Astrocyte (in vitro differentiated cells and primary cell): ENCODE measurements at places on chromosomes 1 and 21. TPM values are rescaled to one million over a fixed set of nuclear protein-coding genes. Genes with fewer than 3 reads are reported as not detected.

DNA sequence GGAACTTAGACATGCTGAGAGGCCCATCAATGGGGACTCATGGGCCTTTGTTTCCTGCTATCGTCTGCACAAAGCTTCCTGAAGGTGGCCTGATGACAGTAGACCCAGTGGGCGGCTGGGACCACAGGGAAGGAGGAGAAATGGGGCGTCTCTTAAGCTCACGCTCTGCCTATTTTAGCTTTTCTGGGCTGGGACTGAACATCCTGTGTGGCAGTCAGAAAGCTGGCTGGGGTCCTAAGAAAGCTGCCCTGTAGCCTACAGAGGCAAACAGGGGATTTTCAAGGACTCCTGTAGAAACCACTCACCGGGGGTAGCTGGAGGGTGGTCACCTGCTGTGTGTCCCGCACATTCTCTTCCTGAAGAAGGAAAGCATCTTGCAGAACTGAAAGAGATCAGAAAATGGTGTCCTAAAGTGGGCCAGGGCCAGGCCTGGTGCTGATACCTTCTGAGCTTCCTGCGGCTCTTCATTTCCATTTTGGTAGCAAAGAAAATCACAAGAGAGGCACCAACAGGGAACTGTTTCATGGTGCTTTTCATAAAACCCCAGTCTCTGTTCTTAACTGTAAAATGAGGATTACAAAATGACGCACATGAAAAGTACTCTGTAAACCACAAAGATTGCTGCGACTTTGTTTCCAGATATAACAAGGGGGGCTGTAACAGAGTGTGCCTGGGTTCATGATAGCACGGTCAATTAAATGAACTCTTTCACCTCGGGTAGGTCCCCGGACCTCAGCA is 8.6 kb downstream of the ZNF496 start:
- DNase-seq, result no peak

DNA sequence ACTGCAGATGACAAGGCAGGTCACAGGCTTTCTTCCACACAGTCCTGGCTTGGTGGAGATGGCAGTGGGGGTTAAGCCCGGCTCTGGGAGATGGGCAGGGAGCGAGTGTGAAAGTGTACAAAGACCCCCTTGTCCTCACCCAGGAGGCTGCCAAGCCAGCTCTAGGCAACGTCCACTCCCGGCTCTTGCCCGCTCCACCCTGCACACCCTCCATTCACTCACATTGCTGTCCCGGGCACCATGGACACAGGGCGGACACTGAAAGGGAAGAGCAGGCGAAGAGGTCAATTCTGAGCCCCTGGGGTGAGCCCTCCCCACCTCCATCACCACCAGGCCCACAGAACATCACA is 8.9 kb downstream of the COL16A1 start:
- no peak for DNase-seq

DNA sequence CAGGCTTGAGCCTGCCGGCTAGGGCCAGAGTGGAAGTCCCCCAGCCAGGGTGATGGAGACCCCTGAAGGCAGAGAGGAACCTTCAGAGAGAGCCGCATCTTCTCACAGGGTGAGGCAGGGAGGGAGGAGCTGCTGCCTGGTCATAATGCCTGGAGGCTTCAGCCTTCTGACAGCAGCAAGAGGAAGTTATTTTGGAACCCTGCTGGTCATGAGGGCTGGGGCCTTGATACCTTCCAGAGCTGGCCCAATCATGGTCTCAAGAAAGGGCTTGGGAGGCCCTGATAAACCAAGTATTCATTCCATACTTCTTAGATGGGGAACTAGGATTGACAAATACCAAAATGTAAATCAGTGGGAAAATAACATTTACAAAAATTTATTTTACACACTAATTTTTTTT is 26.6 kb upstream of the MPZL1 start:
- DNase-seq, result no peak

- DNase-seq, result no peak
These were observed 21.8 kb downstream of the GBP2 start for GRCh38 chr1:89104147-89104546.

- DNase-seq, result no peak
These were observed 63.2 kb downstream of the SSBP3 start for GRCh38 chr1:54342742-54343687.

DNA sequence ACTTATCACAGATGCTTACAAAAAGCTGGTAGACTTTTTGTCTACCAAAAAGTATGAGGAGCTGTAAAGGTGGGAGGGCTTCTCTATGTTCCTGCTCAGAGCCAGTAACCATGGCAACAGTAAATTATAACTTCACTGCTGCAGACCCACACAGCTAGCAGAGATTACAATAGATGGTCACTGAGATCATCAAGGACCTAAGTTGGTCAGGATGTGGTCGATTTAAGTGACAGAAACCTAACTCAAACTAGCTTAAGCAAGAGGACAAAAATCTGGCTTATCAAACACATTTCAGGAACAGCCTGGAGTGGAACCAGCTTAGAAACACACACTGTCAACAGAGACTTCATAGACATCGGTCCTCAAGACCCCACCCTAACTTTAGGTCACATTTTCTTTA is 113.4 kb upstream of the ATP1A1 start:
- no peak for DNase-seq

- no peak for DNase-seq
These were observed 64.6 kb upstream of the CLDN14 start for GRCh38 chr21:36544545-36544944.

DNA sequence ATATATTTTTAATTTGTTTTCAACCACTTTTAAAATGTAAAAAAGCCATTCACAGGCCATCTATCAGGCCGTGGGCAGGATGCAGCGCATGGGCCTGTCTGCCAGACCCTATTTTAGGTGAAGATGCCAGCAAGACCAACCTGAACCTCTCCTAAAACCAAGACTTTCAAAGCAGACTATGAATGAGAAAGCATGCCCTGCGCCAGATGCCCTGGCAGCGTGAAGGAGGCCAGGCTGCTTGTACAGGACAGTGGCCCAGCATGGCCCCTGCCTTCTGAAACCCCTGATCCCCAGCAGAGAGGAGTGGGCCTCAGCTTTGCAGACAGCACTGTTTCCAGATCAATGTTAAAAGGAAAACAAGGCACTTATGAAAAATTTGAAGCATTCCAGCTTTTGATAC is 31.6 kb downstream of the WDR4 start:
- no peak for DNase-seq

GRCh38 chr1:9628541-9629444 is 22.7 kb upstream of the PIK3CD start:
- DNase-seq, result no peak

DNA sequence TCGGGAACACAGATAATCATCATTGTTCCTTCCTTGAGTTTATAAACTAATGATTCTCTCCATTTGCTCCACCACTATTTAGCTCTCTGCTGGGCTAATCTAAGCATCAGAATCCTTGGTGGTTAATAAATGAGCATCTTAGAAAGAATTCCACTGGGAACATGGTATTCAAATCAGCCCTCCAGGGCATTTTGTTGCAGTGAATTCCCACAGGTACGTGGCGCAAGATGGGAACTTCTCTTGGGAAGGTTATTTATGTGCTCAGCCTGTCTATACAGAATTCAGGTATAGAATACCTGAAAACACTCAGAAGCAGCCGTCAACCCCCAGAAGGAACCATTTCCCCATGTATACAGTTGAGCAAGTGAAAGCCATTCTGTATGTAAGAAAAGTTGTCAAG is 131.5 kb downstream of the NTNG1 start:
- DNase-seq, result no peak

GRCh38 chr1:41724248-41724647 is 194.5 kb downstream of the HIVEP3 start:
- no peak for DNase-seq

- peak; percentile 69 for DNase-seq
These were observed 34.4 kb downstream of the PALMD start for GRCh38 chr1:99680270-99680669.

- no peak for DNase-seq
These were observed 12.3 kb upstream of the OR10J5 start for GRCh38 chr1:159548126-159548525.

DNA sequence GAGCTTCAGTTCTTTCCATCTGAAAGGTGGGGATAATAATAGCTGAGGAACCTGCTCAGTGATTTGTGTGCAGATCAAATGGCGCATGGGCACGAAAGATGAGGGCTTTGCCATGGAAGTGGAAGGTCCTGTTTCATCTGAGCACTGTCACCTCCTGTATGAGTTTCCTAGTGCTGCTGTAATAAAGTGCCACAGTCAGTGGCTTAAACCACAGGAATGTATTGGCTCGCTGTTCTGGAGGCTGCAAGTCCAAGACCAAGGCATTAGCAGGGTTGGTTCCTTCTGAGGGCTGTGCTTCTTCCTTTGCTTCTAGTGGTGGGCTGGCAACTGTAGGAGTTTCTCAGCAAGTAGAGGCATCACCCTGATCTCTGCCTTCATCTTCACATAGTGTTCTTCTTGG is 51.1 kb upstream of the RBM15 start:
- no peak for DNase-seq

GRCh38 chr1:19646377-19647319 is 2.5 kb downstream of the NBL1 start:
- DNase-seq, result no peak

- DNase-seq, result no peak
These were observed 14.5 kb downstream of the PIK3R3 start for GRCh38 chr1:46117810-46118494.

DNA sequence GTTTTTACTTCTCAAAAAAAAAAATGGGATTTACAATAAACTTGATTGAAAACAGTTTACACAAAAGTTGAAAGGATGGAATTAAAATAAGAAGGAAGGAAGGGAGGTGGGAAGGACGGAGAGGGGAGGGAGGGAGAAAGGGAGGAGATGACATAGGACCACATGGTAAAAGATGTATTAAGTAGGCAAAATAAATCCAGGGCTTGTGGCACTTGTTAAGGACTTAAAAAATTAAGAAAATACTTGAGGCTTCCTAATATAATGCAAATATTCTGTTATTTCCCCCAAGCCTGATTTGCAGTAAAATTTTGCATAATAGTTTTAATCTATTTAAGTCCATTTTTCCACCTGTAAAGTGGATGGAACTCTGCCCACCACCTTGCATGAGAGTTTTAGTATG is 27.5 kb downstream of the SLC30A10 start:
- DNase-seq, result no peak

DNA sequence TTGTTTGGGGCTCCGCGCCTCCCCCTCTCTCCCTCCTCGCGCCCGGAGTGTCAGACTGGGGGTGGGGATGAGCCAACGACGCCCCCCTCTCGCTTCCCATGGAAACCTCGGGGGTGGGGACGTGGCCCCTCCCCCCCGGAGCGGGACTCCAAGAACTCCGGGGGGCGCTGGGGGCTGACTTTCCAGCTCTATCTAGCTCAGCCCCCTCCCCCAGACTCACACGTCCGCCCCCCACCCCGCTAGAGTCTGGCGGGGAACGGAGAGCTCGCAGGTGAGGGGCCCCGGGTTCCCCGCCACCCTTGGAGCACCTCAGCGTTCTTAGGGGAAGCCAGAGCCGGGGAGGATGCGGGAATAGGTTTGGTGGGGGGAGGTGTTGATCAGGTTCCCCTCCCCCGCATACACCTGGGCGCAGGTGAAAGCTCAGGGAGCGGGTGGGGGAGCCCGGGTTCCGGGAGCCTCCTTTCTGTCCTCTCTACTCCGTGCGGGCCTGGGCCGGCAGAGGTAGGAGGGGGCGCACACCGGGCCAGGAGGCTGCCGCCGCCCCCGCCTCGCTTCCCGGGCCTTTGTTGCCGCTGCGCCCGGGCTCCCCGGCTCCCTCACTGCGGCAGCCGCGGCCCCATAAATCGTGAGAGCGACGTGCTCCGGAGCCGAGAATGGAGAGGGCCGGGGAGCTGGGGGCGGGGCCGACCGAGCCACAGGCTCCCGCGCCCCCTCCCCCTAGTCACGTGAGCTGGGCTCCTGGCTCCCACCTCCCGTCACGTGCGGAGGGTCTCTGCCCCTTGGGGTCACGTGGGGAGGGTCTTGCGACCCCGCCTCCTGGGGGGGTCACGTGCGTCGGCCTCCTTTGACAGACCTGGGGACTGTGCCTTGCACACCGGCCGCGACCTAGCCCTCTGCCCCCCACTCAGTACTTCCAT is 1.9 kb downstream of the EFNA3 start:
- no peak for DNase-seq

GRCh38 chr1:10973552-10973951 is 38.9 kb upstream of the TARDBP start:
- DNase-seq, result peak; percentile 43

RIPPLY3 gene
- not detected in 2 replicates for total RNA-seq

C1orf94 gene
- 0.70 and 0.75 TPM in 2 replicates for total RNA-seq

NIBAN1 gene
- 8.8 and 9.1 TPM in 2 replicates for total RNA-seq

TP53BP2 gene
- total RNA-seq, result 42.3 and 46.6 TPM in 2 replicates

RGSL1 gene
- total RNA-seq, result not detected in 2 replicates

ANKRD65 gene
- 0.64 TPM in 1 of 2 replicates, not detected in the other for total RNA-seq

PTCH2 gene
- 0.65 and 0.89 TPM in 2 replicates for total RNA-seq

PGLYRP4 gene
- total RNA-seq, result not detected in 2 replicates

POTED gene
- not detected in 2 replicates for total RNA-seq

ACTL8 gene
- 1.3 and 2.0 TPM in 2 replicates for total RNA-seq

TRPM2 gene
- 0.48 and 0.79 TPM in 2 replicates for total RNA-seq

CAPZB gene
- 458 and 459 TPM in 2 replicates for total RNA-seq

NFYC gene
- 48.4 and 51.1 TPM in 2 replicates for total RNA-seq
